Activated CD8-positive, alpha-beta T cell treated with anti-CD3 and anti-CD28 coated beads, Interleukin-2, amount 10 ng/mL, durations not matched to agents 7 days and 5 days (primary cell): ENCODE measurements at places on chromosomes 16 and 17. TPM values are rescaled to one million over a fixed set of nuclear protein-coding genes. Genes with fewer than 3 reads are reported as not detected.
A peak's percentile ranks its signal among the peaks of the same experiment; 100 is the strongest.

DNA sequence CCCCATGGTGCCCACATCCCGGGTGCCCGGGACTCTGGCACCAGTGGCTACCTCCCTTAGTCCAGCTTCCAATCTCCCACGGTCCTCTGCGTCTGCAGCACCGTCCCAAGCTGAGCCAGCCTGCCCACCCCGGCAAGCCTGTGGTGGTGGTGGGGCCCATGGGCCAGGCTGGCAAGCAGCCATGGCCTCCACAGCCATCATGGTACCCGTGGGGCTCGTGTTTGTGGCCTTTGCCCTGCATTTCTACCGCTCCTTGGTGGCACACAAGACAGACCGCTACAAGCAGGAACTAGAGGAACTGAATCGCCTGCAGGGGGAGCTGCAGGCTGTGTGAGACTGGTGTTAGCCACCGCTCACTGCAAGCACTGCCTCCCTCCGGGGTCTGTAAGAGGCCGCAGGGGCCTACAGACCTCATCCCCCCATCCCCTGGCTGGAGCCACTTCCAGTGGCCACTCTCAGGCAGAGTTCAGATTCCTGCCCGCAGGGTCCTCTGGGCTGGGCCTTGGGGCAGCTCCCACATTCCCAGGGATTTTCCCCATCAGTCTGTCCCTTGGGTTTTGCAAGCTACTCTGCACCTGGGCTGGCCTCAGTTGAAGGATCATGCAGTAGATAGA is 3.9 kb upstream of the SETD1A start:
- DNase-seq: peak; percentile 79

CCL14 gene
- total RNA-seq: not detected

DNA sequence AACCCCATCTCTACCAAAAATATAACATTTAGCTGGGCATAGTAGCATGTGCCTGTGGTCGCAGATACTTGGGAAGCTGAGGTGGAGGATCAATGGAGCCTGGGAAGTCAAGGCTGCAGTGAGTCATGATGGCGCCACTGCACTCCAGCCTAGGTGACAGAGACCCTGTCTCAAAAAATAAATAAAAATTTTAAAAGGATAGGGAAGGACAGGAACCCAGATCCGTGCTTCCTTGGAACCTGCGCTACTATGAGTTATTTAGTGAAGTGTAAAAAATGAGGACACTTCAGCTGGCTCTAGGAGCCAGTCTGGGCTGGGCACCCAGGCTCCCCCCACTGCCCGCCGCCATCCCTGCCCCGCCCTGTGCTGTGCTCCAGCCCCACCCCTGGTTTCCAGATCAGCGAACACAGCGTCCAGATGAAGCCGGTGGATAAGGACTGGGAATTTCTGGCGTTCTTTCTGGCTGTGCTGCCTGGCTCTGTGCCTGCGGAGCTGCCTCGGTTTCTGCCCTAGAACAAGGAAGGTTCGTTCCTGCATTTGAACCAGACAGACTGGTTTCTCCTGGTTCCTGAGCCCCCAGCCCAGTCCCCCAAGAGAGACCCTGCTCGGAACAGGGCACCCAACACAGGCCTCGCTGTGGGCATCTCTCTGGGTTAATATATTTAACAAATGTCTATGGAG is 18.5 kb downstream of the PLLP start:
- no peak for DNase-seq

- DNase-seq: no peak
These were observed 5.0 kb upstream of the LASP1 start for GRCh38 chr17:38864636-38865398.

DNA sequence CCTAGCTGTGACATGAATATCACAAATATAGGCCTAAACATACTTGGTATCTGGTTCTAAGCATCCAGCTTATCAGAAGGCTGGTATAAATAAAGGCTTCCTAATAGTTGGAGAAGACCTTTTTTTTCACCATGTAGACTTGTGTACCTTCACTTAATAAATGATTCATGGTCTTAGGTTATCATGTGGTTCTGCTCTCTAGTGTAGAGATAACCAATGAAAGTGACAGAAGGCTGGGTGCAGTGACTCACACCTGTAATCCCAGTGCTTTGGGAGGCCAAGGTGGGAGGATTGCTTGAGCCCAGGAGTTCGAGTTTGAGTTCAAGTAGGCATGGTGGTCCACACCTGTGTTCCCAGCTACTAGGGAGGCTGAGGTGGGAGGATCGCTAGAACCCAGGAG is 3.1 kb downstream of the DDX19A start:
- DNase-seq: no peak

DNA sequence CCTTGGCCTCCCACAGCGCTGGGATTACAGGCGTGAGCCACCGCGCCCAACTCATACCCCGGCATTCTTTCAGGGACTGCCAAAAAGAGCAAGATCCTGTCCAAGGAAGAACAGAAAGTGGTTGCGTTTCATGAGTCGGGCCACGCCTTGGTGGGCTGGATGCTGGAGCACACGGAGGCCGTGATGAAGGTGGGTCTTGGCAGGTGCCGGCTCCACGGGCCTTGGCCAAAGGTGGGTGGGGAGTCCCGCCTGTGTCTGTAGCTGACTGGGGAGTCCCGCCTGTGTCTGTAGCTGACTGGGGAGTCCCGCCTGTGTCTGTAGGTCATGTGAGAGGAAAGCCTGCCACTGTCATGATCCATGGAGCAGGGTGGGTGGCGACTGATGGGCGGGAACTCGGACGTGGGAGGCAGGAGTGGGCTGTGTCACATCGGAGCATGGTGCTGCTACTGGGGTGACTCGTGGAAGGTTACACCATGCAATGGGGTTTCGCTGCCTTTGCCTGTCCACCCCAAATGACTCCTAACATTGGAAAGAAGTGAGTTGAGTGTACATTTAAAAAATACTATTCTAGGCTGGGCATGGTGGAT is 10.0 kb upstream of the RPL13 start:
- no peak for DNase-seq

HBQ1 gene
- total RNA-seq: not detected

GRCh38 chr16:84531671-84532111 is 27.2 kb upstream of the MEAK7 start:
- no peak for DNase-seq

SLFN11 gene
- total RNA-seq: 40.0 TPM

CD300LF gene
- total RNA-seq: not detected

DNA sequence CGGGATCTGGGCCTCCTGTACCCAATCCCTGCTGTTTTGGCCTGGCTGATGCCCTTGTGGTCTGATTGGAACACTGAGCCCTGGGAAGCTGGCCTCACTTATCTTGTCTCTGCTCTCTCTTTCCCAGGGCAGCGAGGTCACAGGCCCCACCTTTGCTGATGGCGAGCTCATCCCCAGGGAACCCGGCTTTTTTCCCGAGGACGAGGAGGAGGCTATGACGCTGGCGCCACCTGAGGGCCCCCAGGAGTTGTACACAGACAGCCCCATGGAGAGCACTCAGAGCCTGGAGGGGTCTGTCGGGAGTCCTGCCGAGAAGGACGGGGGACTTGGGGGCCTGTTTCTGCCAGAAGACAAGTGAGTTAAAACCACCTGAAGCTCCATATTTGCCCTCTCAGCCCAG is 126.0 kb downstream of the RAB11FIP4 start:
- DNase-seq: no peak

DNA sequence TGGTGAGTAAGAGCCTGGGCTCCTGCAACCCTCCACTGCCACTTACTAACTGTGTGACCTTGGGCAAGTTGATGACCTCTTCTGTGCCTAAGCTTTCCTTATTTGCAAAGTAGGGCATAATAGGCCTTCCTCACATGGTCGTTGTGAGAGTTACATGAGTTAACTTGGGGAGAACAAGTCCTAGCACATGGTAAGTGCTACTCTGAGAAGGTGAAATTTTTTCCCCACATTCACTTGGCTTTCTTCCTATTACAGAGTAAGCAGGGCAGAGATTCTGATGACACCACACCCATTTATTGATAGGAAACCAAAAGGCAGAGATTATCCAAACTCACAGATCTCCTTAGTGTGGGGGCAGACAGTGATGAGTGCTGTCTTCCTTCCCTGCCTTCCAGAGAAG is 1.6 kb downstream of the KCNH4 start:
- DNase-seq: no peak

TBC1D3I gene
- total RNA-seq: 0.58 TPM

DNA sequence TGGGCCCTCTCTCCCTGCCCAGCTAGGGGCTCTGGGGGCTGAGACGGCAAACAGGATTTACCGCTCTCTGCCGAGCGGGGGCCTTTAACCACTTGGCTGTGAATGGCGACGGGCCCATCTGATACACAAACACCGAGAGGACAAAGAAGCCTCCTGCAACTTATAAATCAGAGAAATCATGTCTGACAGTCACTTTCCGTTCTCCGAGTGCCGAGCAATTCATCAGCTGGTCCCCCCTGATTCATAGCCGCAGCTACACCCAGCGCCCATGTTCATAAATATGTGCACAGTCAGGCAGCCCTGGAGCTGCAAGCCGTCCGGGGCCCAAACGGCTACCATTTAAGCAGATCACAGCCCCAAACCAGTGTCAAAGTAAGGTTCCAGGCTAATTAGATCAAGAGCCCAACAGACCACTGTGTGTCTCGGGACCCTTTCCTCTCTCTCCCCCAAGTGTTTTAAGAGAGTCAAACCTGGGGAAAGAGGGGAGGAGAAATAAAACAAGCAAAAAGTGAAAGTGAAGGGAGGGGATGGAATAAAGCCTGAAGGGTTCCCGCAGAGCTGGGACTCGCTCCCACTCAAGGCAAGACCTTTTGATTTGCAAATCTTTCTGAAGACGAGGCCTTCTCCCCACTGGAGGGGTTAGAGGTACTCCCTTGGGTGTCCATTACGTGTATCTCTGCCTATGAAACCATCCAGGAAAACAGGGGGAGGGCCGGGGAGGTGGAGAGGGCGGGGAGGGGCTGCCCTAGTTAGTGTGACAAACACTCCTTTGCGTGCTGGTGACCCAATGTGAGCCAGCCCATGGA is 154.7 kb downstream of the C16orf78 start:
- DNase-seq: peak; percentile 47

CACNG1 gene
- not detected for total RNA-seq

- DNase-seq: peak; percentile 75
These were observed 5.2 kb upstream of the NUBP1 start for GRCh38 chr16:10738231-10739077.

DNA sequence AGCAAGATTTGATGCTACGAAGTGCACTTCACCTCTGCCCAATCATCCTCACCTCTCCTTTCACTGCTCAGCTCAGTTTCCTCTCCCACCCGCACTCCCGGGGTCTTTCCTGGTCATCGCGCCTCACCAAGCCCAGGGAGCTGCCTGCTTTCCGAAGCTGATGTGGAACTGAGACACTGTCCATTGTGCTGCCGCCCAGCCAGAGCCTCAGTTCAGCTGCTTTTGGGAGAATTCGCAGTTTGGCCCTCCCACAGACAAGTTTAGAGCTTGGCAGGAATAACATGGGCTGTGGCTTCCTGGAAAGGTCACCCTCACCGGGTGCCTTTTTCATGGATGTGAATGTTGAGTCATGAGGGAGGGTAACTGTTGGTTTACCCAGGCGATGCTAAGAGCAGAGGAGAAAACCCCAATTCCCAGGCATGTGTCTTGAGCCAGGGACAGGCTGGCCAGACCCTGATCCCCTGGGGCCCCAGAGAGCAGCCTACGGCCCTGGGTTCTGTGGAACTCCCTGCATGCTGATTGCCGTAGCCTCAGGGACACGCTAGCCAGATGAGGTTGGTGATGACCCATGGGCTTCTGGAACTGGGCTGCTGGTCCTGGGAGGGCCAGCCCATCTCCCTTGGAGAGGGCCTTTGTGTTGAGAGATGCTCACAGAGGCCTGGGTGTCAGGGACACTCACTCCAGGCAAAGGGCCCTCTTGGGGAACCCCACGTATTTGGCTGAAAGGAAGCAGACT is 1687.5 kb downstream of the TP53TG3F start:
- DNase-seq: no peak

DNA sequence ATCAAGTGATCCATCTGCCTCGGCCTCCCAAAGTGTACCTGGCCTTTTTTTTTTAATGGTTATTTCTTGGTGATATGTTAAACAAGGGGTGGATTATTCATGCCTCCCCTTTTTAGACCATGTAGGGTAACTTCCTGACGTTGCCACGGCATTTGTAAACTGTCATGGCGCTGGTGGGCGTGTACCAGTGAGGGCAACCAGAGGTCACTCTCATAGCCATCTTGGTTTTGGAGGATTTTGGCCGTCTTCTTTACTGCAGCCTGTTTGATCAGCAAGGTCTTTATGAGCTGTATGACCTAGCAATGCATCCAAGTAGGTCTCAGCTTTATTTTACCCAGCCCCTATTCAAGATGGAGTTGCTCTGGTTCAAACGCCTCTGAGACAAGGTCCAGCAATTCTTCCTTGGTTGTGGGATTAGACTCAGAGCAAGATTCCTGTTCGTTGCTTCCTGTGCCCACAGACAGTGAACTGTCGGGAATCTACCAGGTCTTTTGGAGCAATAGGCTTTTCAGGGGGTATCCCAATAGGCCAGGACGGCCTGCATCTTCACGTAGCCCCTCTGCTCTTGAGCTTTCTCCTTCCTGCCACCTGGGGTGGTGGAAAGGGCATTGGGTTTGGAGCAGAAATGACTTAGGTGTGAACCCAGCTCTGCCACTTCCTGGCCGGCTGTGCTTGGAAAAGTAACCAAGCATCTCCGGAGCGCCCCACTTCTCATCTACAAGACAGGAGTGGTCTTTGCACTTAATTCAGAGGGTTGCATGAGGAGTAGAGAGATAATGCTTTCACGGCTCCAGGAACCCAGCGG is 52.9 kb upstream of the SEC14L1 start:
- no peak for DNase-seq

DNA sequence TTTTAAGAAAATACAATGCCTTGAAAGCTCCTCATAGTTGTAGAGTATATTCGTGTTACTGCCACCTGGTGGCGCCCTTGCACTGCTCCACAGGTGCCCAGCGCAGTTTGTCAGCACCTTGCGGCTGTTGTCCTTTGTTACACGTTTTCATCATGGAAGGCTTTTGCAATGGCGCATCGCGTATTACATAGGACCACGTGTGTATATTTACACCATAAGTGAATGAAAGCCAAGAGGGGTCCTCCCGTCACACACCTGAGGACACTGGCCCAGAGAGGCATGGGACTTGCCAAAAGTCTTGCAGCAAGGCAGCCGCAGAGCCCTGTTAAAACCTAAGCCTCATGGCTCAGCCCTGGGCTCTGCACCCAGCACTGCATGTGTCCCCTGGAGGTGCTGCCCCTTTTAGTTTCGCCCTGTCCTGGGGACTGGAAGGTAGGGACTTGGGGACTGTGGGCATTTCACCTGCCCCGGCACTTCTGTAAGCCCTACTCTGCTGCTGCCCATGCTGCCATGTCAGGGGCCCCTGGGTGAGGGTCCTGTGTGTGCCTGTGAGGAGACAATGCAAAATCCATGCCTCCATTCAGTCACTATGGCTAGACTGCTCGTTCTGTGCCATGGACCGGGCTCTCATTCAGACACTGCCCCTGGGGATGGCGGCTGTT is 24.3 kb downstream of the POLR3E start:
- peak; percentile 82 for DNase-seq

P4HB gene
- total RNA-seq: 474 TPM

GRCh38 chr16:81755915-81756614 is 23.0 kb upstream of the PLCG2 start:
- no peak for DNase-seq

MYO15A gene
- 0.34 TPM for total RNA-seq

TNFRSF13B gene
- not detected for total RNA-seq

GRCh38 chr16:67814567-67814966 is 7.9 kb downstream of the TSNAXIP1 start:
- DNase-seq: no peak
